ENCODE measurements at places on chromosomes 3 and 15.

GRCh38 chr3:22013641-22014040 is 262.6 kb upstream of the ZNF385D start:
- no peak for DNase-seq

DNA sequence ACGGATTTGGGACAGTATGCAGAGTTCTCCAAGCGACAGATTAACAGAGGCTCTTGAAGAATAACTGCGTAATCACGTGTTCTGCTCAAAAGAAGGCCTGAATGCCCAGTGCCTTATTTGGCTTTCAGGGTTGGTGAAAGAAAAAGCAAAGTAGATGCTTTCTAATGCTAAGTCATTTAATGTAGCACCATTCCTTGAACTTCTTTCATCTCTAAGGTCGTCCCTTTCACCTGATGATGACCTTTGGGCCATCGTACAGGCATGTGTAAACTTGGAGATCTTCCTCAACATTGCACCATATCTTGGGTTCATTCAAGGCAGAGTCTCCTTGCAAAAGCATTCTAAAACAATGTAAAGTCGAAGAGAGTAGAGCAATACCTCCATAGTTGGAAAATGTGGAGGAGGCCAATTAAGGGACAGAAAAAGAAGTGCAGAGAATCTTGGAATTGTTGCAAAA is 48.9 kb downstream of the TMEM44 start:
- no peak for DNase-seq

DNA sequence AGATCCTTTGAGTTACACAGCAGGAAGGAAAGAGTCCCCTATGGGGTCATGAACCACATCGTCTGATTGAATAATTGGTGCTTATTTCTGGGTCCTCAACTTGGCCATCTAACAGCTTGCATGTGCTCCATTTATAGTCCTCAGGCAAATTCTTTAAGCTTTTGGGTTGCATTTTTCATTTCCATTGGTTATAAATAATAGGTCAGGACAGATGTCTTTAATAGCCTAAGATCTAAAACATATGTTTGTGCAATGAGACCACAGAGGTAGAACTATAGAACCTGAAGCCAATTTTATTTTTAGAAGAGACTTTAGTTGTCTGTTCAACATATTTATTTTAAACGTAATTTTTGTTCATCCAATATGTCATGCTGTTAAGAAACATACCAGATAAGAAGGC is 43.2 kb downstream of the CD200R1L start:
- DNase-seq = no peak

DNA sequence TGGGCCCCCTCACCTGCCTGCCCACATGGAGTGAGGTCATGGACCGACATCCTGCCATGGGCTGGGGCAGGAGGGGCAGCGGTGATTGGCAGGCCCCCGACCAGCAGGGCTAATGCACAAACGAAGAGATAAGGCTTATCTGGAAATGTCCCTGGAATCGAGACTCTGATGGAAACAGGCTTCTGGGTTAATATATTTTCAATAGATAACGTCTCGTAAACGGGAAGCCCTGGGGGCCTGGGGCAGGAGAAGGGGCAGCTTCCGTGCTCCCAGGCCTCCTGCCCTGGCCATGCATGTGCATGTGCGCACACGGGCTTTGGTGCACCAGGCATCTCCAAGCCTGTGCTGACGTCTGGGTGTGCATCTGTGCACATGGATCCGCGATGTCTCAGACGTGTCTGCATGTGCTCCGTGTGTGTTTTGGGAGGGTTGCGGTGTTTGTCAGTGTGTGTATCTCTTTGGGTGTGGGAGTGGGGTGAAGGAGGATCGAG is 55.1 kb downstream of the DNAJB8 start:
- DNase-seq = no peak

DNA sequence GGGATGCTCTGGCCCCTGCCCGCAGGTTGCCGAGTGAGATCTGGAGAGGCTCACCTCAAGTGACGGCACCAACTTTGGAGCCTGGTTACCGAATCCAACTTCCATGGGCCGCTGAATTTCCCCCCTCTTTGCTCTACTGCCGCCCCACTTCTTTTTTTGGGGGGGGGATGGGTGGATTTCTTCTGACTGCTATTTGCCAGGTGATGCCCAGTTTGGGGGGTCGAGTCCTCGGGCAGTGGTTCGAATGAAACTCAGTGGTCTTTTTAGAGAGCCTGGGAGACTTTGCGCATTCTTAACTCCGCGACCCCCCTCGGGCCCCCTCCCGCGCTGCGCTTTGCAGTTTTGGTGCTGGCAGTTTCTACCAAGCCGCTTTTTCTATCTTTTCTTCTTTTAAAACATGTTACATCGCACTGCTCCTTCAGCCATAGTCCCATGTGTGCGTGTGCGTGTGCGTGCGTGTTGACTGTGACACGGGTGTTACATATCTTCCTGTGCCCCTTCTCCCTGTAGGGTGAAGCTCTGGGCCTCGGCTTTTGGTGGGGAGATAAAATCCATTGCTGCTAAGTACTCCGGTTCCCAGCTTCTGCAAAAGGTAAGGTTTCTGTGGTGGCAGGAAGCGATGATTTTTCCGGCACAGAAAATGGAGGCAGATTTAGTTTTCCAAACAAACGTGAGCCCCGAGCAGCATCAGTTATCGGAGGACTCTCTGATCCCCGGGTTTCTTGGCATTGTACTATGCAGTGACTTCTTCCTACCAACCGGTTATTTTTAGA is 837 bp downstream of the CACNA2D3 start:
- DNase-seq = no peak

DNA sequence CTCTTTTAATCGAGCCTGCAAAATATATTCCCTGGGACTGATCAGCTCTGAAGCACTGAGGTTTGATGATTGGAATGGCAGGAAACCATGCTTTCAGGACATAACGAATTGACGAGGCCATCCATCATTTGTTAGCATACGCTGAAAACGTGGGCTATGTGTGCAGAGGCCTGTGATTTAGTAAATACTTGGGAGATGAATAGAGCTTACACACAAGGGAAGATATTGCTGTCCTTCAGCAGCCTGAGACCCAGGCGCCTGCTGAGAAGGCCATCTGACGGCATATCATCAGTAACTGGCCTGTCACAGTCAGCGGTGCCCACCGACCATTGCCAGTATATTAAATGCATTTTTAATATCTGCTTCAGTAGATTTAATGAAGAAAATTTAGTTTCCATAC is 16.2 kb downstream of the CDIN1 start:
- no peak for DNase-seq

DNA sequence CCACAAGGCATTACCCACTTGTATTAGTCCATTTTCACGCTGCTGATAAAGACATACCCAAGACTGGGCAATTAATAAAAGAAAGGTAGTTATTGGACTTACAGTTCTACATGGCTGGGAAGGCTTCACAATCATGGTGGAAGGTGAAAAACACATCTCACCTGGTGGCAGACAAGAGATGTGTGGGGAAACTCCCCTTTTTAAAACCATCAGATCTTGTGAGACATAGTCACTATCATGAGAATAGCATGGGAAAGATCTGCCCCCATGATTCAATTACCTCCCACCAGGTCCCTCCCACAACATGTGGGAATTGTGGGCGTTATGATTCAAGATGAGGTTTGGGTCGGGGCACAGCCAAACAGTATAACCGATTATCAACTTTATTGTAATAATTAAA is 17.0 kb upstream of the CMC1 start:
- DNase-seq = no peak

- no peak for DNase-seq
Measured at GRCh38 chr15:29452881-29453731, 183.5 kb upstream of the NSMCE3 start.

GRCh38 chr3:11060500-11061251 is 68.1 kb downstream of the SLC6A1 start:
- no peak for DNase-seq

- no peak for DNase-seq
Measured at GRCh38 chr15:74240002-74240568, 4.0 kb downstream of the CCDC33 start.

Measured in effector CD8-positive, alpha-beta T cell (primary cell).